ENCODE measurements at places on chromosomes 3 and 15.

GRCh38 chr3:133881939-133882825, 13.5 kb downstream of the RAB6B start:
- no peak for DNase-seq

- DNase-seq = no peak
Measured at GRCh38 chr3:12707449-12707848, 43.5 kb upstream of the RAF1 start.

- no peak for DNase-seq
Measured at GRCh38 chr15:32998979-32999672, 195.4 kb downstream of the FMN1 start.

- DNase-seq = no peak
Measured at GRCh38 chr15:98121536-98121935, 161.0 kb downstream of the ARRDC4 start.

DNA sequence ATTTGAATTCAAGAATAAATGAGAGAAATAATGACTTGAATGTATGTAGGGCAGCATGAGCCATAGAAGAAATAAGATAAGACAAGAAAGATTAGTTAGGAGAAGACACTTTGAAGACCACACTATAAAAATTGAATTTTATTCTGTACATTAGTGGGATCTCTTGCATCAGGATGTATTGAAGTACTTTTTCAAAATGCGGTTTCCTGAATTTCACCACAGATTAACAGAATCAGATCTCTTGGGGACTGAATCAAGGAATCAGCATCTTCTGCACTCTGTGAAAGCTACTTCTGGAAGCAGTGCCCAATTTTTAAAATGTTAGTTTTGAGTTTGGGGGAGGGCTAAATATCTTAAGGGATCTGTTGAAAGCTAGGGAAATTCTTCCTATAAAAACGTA, 763.9 kb upstream of the GOLIM4 start:
- DNase-seq = no peak

DNA sequence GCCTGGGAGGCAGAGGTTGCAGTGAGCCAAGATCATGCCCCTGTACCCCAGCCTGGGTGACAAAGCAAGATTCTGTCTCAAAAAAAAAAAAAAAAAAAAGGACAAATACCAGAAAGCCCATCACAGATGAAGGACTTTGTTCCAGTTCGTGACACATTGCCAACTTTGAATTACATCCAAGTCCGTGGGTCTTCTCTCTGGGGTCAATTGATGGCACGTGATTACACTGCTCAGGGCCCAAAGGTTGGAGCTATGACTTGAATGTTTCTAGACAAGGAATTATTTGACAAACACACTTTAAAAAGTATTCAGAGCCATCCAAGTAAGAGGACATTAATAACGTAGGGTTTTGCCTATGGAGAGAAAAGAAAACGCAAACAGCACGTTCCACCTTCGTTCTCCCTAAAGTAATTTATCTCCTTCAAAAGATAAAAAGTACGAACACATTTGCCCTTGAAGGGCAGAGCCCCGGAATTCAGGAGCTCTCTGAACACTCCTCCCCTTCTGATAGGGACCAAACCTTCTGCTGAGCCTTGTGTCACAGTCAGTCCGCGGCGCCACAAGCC, 31.3 kb upstream of the ST3GAL6 start:
- no peak for DNase-seq

GRCh38 chr15:83571820-83572707, 81.9 kb upstream of the ADAMTSL3 start:
- DNase-seq = peak; percentile 27

GRCh38 chr3:127172781-127173515, 20.0 kb upstream of the PRR23E start:
- peak; percentile 49 for DNase-seq

DNA sequence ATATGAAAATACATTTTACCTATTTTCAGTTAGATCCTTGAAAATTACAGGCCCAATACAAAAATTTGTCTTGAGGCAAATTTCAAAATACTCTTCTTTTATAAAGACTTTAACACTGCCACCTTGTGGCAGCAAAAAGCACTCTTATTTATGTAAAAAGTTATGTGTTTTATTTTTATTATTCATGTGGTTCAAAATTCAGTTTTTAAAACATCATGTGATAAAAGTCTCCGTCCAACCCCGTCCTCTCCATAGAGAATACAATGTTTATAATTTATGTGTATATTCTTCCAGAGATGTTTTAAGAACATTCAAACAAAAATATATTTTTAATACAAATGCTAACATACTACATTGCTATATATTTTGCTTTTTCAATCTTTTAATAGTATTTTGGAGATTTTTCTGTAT, 36.9 kb upstream of the TRIM59 start:
- peak; percentile 50 for DNase-seq

DNA sequence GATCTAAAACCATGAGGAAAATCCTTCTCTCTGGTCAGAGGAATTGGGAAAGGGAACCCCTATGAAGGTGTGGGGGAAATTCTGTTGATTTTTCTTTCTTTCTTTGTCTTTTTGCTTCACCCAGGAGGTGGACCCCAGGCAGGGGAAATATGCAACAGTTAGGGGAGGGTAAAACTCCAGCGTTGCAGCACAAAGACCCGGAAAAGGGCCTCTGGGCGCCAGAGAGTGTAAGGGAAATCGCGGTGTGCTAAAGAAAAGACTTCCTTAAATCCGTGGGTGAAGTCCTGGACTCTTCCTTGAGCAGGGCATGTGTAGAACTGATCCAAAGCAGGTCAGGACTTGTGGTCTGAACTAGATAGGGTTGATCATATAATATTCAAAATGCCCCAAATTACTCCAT, 11.1 kb upstream of the TBC1D21 start:
- no peak for DNase-seq

DNA sequence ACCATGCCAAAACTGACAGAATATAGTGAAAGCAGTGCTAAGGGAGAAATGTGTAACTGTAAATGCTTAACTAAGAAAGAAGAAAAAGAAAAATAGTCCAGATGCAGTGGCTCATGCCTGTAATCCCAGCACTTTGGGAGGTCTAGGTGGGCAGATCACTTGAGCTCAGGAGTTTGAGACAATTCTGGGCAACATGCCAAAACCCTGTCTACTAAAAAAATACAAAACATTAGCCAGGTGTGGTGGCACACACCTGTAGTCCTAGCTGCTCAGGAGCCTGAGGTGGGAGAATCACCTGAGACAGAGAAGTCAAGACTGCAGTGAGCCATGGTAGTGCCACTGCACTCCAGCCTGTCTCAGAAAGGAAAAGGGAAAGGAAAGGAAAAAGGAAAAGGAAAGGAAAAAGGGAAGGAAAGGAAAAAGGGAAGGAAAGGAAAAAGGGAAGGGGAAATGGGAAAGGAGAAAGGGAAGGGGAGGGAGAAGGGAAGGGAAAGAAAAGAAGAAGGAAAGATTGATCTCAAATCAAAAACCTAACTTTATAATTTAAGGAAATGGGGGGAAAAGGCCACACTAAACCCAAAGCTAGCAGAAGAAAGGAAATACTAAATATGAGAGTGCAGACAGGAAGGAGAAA, 20.3 kb downstream of the C3orf33 start:
- DNase-seq = no peak

DNA sequence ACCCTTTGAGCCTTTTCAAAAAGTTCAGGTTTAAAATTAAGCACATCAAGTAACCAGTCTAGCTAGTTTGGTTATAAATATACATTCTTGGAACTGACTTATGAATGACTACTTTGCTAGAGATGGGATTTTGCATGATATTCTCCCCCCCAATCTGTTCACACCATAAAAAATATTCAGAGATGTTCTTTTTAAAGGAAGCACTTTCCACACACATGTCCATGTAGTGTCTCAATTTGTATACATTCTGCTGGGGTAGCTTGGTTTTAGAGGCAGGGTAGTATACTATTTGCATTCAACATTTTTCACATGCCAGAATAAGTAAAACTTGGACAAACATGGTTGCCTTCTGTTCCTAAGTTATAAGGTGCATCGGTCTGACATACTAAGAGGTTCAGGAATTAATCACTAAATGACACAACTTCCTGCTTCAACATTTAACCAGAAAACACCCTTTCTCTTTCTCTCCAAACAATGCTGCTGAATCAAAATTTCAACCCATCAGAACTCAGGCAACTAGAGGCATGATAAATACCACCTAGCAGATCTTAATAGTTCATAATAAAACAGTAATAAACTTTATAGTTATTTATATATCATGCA, 57.0 kb downstream of the SUMF1 start:
- no peak for DNase-seq

DNA sequence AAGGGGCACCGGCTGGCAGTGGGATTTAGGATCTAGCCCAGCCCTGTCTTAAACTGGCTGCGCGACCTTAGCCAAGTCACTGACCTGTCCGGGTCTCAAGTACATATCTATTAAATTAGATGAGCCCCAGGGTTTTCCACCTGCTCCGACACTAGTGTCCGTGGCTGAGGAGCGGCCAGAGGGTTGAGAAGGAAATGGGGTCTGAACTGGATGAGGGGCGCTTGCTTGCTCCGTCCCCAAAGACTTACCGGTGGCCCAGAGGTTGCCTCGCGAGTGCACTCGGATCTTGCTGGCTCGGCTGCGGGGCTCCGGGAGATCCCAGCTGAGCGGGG, 285 bp downstream of the NMB start:
- no peak for DNase-seq

GRCh38 chr3:195036203-195036505, 234.8 kb downstream of the XXYLT1 start:
- no peak for DNase-seq

- no peak for DNase-seq
Measured at GRCh38 chr3:17795711-17796110, 53.3 kb upstream of the TBC1D5 start.

DNA sequence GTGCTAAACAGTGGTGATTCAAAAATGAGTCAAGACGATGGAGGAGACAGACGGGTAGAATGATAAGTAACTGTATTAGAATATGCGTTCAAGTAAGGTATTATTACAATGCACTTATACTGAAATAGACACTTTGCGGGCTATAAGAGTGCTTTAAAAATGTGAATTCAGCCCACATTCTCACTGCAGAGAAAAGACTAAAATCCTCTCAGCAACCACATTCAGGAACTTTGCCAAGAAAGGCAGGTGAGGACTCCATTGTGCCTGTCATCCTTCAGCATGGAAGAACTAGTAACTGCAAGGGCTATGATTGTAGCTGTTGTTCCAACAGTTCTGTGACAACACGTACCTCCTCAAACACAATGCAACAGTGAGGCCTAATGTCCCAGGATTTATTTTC, 272.0 kb downstream of the RORA start:
- DNase-seq = peak; percentile 5

DNA sequence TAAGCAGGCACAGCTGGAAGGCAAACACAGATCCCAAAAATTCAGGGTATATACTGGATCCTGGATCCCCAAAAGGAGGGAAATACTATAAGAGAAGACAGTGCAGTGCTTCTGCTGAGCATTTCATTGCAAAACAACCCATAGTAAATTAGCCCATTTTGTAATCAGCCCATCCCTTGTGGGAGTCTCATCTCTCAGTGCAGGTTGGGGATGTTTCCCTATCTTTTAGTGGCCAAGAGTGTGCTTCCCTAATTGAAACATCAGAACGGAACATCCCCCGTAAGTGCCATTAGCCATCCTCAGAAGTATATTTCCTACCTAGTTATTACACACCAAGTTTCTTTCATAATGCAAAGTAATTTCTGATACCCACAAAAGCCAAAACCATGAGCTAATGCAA, 11.2 kb upstream of the MTMR14 start:
- DNase-seq = no peak

DNA sequence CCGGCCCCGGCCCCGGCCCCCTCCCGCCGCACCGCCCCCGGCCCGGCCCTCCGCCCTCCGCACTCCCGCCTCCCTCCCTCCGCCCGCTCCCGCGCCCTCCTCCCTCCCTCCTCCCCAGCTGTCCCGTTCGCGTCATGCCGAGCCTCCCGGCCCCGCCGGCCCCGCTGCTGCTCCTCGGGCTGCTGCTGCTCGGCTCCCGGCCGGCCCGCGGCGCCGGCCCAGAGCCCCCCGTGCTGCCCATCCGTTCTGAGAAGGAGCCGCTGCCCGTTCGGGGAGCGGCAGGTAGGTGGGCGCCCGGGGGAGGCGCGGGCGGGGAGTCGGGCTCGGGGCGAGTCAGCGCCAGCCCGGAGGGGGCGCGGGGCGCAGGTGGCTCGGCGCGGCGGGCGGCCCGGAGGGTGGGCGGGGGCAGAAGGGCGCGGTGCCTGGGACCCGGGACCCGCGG, 352 bp downstream of the CHRD start:
- peak; percentile 19 for DNase-seq

DNA sequence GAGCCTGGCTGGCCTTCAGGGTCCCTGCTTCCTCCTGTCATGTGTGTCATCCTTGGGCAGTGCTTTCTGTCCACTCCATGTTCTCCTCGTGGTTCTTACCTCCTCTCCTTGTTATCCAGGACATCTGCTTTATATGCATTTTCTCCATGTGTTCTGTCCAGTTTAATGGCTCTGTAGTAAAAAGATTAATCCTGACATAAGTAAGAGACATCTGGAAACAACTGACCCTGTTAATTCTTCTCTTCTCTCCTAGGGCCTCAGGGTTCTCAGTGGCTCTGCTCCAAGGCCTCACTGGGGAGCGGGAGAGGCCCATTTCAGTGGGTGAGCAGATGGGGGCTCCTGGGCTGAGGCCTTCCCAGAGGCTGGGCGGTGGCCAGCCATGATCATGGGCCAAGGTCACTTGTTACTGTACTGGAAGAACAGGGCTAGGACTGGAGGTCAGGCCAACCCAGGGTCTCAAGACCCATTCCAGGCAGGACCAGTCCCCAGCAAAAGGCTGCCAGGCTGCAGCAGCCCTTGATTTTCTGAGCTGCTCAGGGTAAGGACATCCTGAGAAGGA, 20.2 kb upstream of the CDCP1 start:
- DNase-seq = no peak

- no peak for DNase-seq
Measured at GRCh38 chr15:81398910-81399551, 25.0 kb upstream of the TMC3 start.

DNA sequence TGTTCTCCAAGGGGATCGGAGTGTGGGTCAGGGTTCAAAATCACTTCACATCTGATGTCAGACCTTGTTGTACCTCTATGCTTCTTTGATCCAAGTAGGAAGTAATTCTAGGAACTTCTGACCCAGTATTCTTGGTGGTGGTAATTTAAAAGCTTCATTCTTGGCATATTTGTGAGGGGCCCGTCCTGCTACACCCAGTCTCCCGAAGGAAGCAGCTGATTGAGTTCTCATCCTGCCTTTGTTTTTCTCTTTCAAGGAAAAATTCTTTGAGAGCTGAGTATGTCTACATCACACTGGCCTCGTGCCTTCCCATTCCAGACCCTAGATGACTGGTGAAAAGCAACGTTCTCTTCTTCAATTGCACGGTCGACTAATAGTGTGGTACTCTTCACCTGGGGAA, 234.4 kb upstream of the TPRG1 start:
- DNase-seq = no peak

GRCh38 chr15:29379647-29380046, 110.0 kb upstream of the NSMCE3 start:
- no peak for DNase-seq

- no peak for DNase-seq
Measured at GRCh38 chr3:16309558-16309957, 44.5 kb downstream of the OXNAD1 start.

DNA sequence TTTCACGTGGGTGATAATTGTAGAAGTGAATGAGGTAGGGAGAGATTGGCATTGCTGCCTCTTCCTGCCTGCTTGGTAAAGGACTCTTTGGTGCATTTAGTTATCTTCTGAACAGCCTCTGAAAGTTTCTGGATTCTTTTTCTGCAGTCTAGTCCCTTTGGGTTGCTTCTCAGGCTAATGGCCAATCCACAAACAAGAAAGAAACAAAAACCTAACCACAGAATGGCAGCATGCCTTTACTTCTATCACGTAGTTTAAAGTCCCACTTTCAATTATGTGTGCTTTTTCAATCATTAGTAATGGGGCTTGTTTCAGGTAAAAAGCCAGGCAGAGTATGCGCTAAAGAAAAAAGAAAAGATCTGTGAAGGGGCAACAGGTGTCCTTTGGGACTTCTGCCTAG, 7.4 kb downstream of the FGF12 start:
- DNase-seq = no peak

- no peak for DNase-seq
Measured at GRCh38 chr3:4716706-4717362, 223.7 kb downstream of the ITPR1 start.

All from SHP77 (cell line).